NCI-H2029 (cell line): ENCODE measurements at places on chromosomes 2 and 18.

- DNase-seq: no peak
Measured at GRCh38 chr2:153626676-153627075, 148.1 kb upstream of the RPRM start.

DNA sequence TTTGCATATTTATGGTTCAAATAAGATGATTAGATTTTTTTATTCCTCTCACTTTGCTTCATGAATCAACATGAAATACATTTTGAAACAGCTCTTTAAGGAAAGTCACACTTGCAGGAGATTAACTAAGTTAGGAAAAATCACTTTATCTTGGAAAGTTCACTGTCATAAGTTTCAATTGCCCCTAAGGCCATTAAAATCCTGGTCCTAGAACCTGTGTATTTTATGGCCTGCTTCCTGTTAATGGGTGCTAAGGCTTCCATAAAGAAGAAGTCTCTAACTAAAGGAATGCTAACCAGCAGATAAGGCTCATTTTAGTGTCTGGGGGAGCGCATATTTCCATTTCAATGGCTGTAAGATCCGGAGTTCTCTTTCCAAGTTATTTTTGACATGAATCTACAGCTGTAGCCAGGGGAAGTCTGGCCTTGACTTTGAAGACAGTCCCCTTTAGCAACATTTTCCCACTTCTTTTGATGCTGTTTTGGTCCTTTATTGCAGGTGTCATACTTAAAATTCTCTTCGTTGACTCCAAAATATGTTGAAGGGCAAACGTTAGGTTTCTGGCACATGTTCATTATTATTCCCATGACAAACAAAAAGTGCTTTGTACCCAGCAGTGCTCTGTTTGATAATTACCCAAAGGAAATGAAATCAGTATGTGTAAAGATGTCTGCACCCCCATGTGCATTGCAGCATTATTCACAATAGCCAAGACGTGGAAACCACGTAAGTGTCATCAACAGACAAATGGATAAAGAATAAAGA, 34.4 kb upstream of the SH3BP4 start:
- no peak for DNase-seq

- DNase-seq: no peak
Measured at GRCh38 chr2:204732019-204732418, 186.7 kb downstream of the PARD3B start.

DNA sequence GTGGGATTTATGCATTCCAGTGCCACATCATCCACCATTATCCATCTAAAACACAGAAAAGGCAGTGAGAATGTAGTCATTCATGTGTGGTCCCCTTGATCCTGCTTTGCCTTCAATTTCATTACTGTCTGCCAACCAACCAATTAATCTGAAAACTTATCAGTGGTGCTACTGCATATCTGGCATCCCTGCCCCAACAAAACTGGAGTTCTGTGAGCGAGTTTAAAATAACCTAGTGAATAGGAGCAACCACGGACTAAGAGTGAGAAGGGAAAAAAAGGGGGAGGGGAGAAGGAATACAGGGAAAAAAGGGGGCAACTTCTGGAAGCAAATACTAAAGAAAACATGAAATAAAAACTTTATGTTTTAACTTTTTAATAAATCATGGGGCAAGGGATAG, 42.2 kb downstream of the SLC8A1 start:
- no peak for DNase-seq

GRCh38 chr2:215664847-215665525, 229.1 kb upstream of the FN1 start:
- DNase-seq: no peak

GRCh38 chr18:69974365-69974764, 26.7 kb upstream of the CD226 start:
- DNase-seq: no peak

DNA sequence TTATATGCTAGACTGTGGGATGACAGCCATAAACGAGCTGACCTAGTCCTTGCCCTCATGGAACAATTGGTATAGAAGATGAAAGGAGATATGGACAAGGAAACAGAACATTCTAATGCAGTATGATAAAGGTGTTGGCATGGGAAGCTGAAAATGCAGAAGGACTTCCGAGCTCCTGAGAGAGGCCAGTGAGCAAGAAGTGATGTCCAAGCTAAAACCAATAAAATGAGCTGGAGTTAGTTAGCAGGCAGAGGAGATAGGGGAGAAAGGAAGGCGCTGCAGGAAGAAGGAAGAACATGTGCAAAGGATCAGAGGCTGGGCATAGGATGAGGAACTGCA, 64.5 kb downstream of the BOD1L2 start:
- DNase-seq: no peak

- no peak for DNase-seq
Measured at GRCh38 chr2:240823449-240824336, 3.7 kb upstream of the KIF1A start.

DNA sequence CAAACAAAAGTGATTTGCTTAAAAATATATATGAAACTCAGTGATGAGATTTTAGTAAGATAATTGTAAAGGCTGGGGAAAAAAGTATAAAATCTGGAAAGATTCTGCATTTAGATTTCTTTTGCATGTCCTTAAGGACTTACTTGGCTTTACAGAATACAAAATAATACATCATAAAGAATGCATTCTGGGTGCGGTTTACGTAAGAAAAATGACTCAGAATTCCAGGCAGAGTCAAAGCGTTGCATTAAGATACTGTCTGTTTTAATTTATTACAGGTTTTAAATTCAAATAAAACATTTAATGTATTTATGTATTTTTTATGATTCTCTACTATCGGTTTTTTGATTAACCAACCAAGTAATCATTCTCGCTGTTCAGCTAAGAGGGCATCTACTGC, 178.0 kb downstream of the SH3BP4 start:
- DNase-seq: no peak

DNA sequence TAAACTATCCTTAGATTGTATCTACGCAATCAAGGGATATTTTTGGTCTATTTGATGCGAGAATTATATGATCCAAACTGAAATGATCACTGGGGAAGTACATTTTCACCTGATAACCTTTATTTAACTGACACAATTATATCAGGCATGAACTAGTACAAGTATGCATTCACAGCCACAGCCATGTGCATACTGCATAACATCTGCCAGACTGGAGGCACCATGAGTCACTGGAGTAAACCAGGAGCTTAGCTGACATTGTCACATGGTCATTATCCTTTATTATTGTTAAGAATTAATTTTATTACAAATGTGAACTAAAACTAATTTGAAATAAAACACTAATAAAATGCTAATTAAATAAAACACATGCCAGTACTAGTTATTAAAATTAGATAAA, 1127.1 kb downstream of the DPP10 start:
- no peak for DNase-seq

GRCh38 chr18:74139888-74140287, 7.7 kb downstream of the FBXO15 start:
- no peak for DNase-seq

DNA sequence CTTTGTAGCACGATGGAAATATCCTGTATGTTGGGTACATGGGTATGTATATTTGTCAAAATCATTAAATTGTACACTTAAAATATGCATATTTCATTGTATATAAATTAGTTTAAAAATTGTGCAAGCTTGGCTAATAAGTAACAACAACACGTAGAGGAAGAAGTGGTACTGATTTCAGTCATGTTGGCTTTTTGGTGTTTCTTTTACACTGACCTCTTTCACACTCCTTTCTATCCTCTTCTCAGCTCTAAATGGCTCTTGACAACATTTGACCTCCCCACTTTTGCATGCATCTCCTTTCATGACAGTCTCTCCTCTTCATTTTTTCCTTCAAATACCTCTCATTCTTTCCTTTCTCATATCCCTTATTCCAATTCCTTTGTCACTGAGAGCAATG, 801.4 kb upstream of the ZEB2 start:
- DNase-seq: no peak

GRCh38 chr2:202429164-202429980, 53.2 kb downstream of the BMPR2 start:
- no peak for DNase-seq

DNA sequence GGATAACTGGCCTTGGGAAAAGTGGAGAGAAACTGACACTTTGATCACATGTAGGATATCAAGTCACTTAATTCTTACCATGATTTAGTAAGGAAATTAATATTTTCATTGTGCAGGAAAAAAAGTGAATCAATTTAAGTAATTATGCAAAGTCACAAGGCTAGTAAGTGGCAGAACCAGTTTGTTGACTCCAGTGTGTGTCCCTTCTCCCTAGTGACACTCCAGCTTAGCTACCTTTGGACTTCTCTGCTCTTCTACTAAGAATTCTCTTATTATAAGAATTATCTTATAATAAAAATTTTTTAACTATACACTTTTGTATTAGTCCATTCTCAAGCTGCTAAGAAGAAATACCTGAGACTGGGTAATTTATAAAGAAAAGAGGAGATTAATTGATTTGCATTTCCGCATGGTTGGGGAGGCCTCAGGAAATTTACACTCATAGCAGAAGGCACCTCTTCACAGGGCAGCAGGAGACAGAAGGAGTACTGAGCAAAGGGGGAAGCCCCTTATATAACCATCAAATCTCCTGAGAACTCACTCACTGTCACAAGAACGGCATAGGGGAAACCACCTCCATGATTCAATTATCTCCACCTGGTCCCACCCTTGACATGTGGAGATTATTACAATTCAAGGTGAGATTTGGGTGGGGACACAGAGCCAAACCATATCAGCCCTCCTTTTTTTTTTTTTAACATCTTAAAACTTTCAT, 13.6 kb downstream of the COL4A4 start:
- DNase-seq: no peak

- peak; percentile 16 for DNase-seq
Measured at GRCh38 chr2:208501206-208501605, 94.6 kb downstream of the PTH2R start.

GRCh38 chr2:9312591-9312990, 106.0 kb downstream of the ASAP2 start:
- DNase-seq: no peak

- no peak for DNase-seq
Measured at GRCh38 chr2:36564377-36564930, 33.5 kb downstream of the FEZ2 start.

DNA sequence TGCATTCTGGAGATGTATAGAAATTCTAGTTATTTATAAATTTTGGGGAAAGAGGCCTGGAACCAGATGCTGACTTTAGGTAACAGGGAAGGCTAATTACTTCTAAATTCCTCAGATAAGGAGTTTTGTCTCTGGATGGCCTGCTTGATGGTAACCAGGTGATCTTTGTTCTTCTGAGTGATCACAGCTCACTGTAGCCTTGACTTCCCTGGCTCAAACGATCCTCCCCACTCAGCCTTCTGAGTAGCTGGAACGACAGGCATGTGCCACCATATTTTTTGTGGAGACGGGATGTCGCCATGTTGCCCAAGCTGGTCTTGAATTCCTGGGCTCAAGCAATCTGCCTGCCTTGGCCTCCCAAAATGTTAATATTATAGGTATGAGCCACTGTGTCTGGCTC, 54.4 kb upstream of the MSH6 start:
- no peak for DNase-seq

GRCh38 chr2:197028230-197028629, 101.7 kb upstream of the PGAP1 start:
- DNase-seq: no peak

- DNase-seq: peak; percentile 3
Measured at GRCh38 chr18:47883771-47884413, 46.6 kb downstream of the SMAD2 start.
